ENCODE measurements at places on chromosomes 5 and 9.

DNA sequence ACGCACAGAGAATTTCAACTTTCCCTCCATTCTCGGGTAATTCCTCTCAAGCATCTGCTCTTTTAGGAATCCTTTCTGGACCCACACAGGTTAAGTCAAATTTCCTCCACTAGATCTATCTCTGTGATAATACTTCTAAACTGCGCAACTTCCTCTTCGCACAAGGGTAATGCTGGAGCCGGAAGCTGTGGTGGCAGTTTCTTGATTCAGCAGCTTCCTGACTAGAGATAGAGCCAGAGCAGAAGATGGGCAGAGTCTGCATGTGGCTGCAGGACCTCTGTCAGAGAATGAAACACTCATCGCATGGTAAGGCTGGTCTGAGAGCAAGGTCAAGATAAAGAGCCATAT, 11.1 kb upstream of the CDC42SE2 start:
- no peaks in the 10 kb centered on the region for H3K27me3 ChIP-seq
- H3K36me3 ChIP-seq, result peaks cover 13% of the 10 kb centered on the region
- peak overlapping the region; percentile 97 for H3K27ac ChIP-seq

GRCh38 chr9:87280421-87280820, 217.2 kb upstream of the DAPK1 start:
- no peak for DNase-seq
- H3K27ac ChIP-seq, result no peak overlapping the region
- H3K4me1 ChIP-seq, result peaks cover 12% of the 10 kb centered on the region
- no peaks in the 10 kb centered on the region for H3K36me3 ChIP-seq
- no peak overlapping the region for H3K4me3 ChIP-seq

GRCh38 chr5:121350181-121350930, 501.3 kb upstream of the FTMT start:
- no peak overlapping the region for H3K4me3 ChIP-seq
- H3K4me1 ChIP-seq, result no peaks in the 10 kb centered on the region

DNA sequence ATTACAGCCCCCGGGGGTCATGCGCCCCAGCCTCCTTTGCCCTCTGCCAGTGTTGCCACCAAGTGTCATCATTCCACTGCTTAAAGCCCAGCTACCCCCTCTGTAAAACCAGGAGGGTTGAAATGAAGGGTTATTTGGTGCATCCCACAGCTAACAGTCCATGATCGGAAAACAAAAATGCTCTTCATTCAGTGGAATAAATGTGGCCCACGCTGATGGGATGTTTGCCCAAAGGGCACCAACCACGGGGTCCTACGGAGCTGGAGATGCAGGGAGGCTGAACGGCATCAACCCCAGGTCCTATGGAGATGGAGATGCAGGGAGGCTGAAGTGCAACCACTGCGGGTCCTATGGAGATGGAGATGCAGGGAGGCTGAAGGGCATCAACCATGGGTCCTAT, 218.5 kb upstream of the IRX1 start:
- no peaks in the 10 kb centered on the region for H3K4me1 ChIP-seq
- H3K4me3 ChIP-seq, result no peak overlapping the region
- H3K36me3 ChIP-seq, result no peaks in the 10 kb centered on the region
- H3K27ac ChIP-seq, result no peak overlapping the region
- H3K27me3 ChIP-seq, result no peaks in the 10 kb centered on the region
- DNase-seq, result no peak

- no peak for DNase-seq
- no peak overlapping the region for H3K27ac ChIP-seq
- no peak overlapping the region for H3K4me3 ChIP-seq
- peaks cover 7% of the 10 kb centered on the region for H3K27me3 ChIP-seq
- no peaks in the 10 kb centered on the region for H3K4me1 ChIP-seq
These were observed 68.9 kb upstream of the EFNA5 start for GRCh38 chr5:107739661-107740060.

GRCh38 chr9:131963072-131964030, 116.3 kb downstream of the MED27 start:
- H3K36me3 ChIP-seq, result peaks cover 4% of the 10 kb centered on the region
- no peak for DNase-seq
- no peaks in the 10 kb centered on the region for H3K27me3 ChIP-seq
- no peaks in the 10 kb centered on the region for H3K4me1 ChIP-seq
- no peak overlapping the region for H3K4me3 ChIP-seq
- H3K27ac ChIP-seq, result no peak overlapping the region

GRCh38 chr5:107604990-107605389, 65.7 kb downstream of the EFNA5 start:
- DNase-seq, result no peak
- H3K36me3 ChIP-seq, result no peaks in the 10 kb centered on the region

GRCh38 chr5:54717870-54718269, 200.3 kb downstream of the SNX18 start:
- H3K4me1 ChIP-seq, result peaks cover 25% of the 10 kb centered on the region
- peak overlapping the region; percentile 60 for H3K27ac ChIP-seq
- H3K4me3 ChIP-seq, result no peak overlapping the region
- peak; percentile 49 for DNase-seq
- H3K36me3 ChIP-seq, result peaks cover 6% of the 10 kb centered on the region

DNA sequence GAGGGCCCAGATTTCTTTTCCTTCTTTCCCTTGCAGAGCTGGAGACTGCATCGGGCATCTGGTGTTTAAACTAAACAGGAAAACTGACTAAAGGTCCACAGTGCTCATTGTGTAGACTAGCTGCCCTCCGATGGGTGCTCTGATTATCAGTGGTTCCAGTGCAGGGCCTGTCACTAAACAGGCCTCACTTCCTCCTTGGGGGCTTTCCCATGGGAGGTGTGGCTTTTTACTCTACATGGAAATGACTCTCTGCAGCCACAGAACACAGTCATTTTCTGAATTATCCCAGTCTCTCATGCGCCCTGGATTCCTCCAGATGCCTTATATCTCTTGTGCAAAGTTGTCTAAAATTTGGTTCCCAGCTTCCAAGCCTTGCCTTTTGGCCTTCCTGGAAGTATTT, 199.2 kb downstream of the TRIO start:
- no peak overlapping the region for H3K4me3 ChIP-seq
- H3K36me3 ChIP-seq, result no peaks in the 10 kb centered on the region
- DNase-seq, result no peak
- H3K27ac ChIP-seq, result no peak overlapping the region
- H3K27me3 ChIP-seq, result peaks cover 4% of the 10 kb centered on the region
- peaks cover 3% of the 10 kb centered on the region for H3K4me1 ChIP-seq

GRCh38 chr5:54859316-54859715, 126.1 kb downstream of the ESM1 start:
- no peaks in the 10 kb centered on the region for H3K4me1 ChIP-seq
- peaks cover 26% of the 10 kb centered on the region for H3K27me3 ChIP-seq
- H3K36me3 ChIP-seq, result peaks cover 5% of the 10 kb centered on the region
- no peak for DNase-seq

DNA sequence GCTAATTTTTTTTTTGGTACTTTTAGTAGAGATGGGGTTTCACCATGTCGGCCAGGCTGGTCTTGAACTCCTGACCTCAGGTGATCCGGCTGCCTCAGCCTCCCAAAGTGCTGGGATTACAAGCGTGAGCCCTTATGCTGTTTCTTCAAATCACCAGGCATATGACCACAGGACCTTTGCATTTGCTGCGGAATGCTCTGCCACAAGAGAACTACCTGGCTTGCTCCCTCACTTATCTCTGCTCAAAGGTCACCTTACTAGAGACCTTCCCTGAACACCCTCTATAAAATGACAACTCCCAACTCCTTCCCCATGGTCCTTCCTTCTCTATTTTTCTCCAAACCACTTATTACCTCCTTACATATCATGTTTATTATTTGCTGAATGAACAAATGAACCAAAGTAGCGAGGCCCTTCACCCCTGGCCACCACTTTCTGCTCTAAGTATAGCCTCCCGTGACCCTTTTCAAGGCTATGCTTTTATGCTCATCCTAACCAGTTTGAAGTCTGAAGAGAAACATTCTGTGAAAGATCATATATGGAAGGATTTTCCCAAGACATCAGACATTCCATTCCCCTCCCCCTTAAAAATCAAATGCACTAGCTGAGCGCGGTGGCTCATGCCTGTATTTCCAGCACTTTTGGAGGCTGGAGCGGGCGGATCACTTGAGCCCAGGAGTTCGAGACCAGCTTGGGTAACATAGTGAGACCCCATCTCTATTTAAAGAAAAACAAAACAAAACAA, 1.3 kb downstream of the ZER1 start:
- peaks cover 23% of the 10 kb centered on the region for H3K4me1 ChIP-seq
- no peak for DNase-seq
- peak overlapping the region; percentile 98 for H3K27ac ChIP-seq
- H3K4me3 ChIP-seq, result peak overlapping the region; percentile 89

DNA sequence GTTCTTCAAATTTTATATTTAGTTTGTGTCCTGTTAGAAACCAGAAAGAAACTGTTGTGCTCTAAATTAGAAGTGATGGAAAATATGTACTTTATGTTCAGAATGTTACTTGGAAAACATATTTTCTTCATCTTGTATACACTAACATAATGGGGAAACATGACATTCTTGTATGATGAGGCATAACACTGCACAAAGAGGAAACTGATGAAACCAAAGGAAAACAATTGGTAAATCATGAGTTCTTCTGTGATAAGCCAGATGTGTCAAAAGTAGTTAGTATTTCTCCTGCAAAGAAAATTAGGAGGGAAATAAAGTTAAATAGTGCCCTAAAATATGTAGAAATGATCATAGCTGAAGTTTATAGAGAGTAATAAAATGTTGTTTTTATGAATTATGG, 111.1 kb upstream of the FBN2 start:
- no peak overlapping the region for H3K27ac ChIP-seq
- no peak for DNase-seq
- no peaks in the 10 kb centered on the region for H3K27me3 ChIP-seq
- no peaks in the 10 kb centered on the region for H3K36me3 ChIP-seq

DNA sequence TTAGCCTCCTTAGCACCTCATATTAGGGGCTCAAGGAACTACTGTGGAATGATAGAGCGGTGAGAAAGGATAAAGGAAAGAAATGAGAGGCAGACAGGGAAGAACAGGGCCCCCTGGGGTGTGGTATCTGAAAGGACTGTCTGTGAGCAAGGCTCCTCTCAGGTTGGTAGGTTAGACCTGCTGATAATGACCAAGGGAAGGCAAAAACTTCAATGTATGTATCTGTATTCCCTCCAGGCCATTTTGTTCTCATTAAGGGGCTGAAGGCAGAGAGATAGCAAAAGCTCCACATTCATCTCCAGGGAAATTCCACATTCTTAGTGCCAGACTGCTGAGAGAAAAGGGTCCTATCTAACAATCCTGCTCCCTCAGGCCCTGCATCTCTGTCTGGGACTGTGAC, 28.6 kb downstream of the TRIM32 start:
- peaks cover 6% of the 10 kb centered on the region for H3K27me3 ChIP-seq
- no peak overlapping the region for H3K4me3 ChIP-seq
- no peak for DNase-seq

- peaks cover 91% of the 10 kb centered on the region for H3K36me3 ChIP-seq
- no peak overlapping the region for H3K27ac ChIP-seq
- no peaks in the 10 kb centered on the region for H3K4me1 ChIP-seq
- no peak overlapping the region for H3K4me3 ChIP-seq
- H3K27me3 ChIP-seq, result no peaks in the 10 kb centered on the region
These were observed 10.5 kb downstream of the ZFP62 start for GRCh38 chr5:180850434-180851078.

GRCh38 chr9:130118841-130119518, 53.2 kb upstream of the NCS1 start:
- no peaks in the 10 kb centered on the region for H3K27me3 ChIP-seq
- no peak overlapping the region for H3K4me3 ChIP-seq
- DNase-seq, result no peak
- peaks cover 14% of the 10 kb centered on the region for H3K36me3 ChIP-seq

DNA sequence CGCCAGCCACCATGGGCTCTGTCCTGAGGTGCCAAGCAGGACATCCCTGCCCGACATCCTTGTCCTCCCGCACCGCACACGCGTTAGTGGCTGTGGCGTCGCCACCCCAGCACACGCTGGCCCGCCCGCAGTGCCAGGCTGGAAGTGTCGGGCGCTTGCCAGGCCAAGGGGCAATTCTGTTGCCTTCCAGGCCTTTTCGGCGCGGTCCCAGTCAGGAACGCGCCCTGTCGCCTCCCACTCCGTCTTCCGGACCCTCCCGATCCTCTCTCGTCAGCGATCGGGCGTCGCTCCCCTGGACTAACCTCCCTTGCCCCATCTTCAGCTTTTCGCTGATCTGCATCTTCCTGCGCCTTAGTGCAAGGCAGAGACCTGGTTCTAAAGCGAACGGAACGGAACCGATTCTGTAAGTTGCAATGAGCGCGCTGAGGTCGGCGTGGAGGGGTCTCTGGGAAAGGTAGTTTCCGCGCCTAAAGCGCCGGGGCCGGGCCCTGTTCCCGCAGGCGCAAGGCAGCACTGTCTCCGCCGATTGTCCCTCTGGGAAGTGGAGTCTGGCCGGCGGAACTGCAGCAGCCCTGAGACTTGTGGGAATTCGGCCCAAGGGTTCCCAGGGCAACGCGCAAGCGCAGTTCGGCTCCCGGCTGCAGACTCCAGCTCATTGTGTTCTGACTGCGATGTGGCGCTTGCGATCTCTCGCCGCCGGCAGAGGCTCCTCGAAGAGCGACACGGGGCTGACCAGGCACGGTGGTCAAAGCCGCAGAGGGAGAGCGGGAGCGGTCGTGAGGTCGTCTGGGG, at the start of gene ZNF454:
Gene ZNF454 (plus strand): TSS at position 630 of the 792 bp plus-strand sequence. CDS start 1,594 bp downstream, outside the sequence.
- H3K36me3 ChIP-seq, result peaks cover 2% of the 10 kb centered on the region
- DNase-seq, result no peak
- no peaks in the 10 kb centered on the region for H3K4me1 ChIP-seq
- H3K27me3 ChIP-seq, result peaks cover 16% of the 10 kb centered on the region
- no peak within 1 kb of the TSS for H3K27ac ChIP-seq

GRCh38 chr9:82680179-82680935, 382.6 kb downstream of the RASEF start:
- no peaks in the 10 kb centered on the region for H3K27me3 ChIP-seq
- no peak for DNase-seq
- no peak overlapping the region for H3K4me3 ChIP-seq

- peaks cover 38% of the 10 kb centered on the region for H3K27me3 ChIP-seq
- peaks cover 17% of the 10 kb centered on the region for H3K4me1 ChIP-seq
- no peak overlapping the region for H3K4me3 ChIP-seq
- no peak for DNase-seq
These were observed 6.0 kb upstream of the EFNA5 start for GRCh38 chr5:107676702-107677101.

DNA sequence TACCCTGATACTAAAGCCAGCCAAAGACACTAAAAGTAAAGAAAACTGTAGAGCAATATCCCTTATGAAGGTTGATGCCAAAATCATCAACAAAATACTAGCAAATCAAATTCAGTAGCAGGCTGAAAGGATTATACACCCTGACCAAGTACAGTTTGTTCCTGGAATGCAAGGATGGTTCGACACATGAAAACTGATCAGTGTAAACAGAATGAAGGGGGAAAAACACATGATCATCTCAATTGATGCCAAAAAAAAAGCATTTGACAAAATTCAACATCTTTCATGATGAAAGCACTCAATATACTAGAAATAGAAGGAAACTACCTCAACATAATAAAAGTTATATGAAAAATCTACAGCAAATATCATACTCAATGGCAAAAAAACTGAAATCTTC, 43.5 kb upstream of the LRRC14B start:
- H3K27me3 ChIP-seq, result peaks cover 5% of the 10 kb centered on the region
- H3K27ac ChIP-seq, result no peak overlapping the region
- H3K36me3 ChIP-seq, result no peaks in the 10 kb centered on the region
- no peak overlapping the region for H3K4me3 ChIP-seq
- no peak for DNase-seq
